Vagina (tissue), 2 donors: ENCODE measurements at places on chromosomes 2 and 18. TPM values are rescaled to one million over a fixed set of nuclear protein-coding genes. Genes with fewer than 3 reads are reported as not detected.

DNA sequence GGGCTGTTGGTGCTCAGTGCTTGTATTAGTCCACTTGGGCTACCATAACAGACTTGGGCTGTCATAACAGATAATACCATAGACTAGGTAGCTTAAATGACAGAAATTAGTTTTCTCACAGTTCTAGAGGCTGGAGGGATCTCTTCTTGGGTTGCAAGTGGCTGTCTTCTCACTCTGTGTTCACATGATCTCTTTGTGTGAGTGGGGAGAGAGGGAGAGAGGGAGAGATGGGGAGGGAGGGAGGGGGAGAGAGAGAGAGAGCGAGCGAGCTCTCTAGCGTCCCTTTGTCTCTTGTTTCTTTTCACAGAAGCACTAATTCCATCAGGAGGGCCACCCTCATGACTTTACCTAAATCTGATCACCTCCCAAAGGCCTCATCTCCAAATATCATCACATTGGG is 4.5 kb upstream of the XRCC5 start:
- H3K27me3 ChIP-seq, result no peaks in the 10 kb centered on the region
- peaks cover 5% of the 10 kb centered on the region for H3K4me1 ChIP-seq
- no peaks in the 10 kb centered on the region for H3K36me3 ChIP-seq
- DNase-seq, result no peak
- H3K4me3 ChIP-seq, result no peak overlapping the region
- no peak overlapping the region for H3K27ac ChIP-seq

DNA sequence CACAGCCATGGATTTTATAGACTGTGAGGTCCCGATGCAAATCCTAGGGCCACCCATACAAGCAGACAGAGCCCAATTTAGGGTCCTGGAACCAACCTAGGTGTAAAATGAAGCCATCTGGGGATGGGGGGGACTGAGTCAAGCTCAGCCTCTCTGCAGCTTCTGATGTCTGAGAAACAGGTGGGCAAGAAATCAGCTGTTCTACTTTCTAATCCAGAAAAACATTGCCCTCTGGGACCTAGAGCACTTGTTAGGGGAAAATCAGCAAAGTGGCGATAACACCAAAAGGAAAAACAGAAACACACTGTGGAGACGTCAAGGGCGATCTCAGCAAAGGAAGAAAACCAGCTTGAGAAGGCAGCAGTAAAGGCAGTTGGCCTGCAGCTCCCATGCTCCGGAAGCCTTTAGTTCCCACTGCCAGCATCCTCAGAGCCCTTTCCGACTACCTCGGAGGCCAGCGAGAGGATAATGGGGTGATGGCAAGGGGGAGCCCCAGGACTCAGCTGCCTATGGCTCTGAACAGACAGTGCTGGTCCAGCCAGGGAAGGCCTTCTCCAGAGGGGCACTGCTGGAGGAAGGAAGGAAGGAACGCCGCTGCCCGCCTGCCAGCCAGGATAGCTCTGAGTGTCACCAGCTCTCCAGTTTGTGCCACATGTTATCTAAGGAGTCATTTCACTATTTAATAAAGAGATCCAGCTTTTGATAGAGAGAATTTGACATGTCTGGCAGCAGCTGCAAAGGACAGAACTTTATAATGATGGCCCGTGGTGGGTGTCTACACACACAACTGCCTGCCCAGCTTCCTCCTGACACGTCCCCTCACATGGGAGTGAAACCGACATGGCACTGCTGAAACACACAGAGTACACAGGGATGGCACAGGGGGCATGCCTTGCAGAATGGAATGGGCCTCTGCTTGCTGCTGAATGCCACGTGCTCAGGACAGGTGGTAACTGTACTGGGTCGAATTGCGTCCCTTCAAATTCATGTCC is 37.7 kb downstream of the HS1BP3 start:
- peak overlapping the region; percentile 97 for H3K27ac ChIP-seq
- H3K27me3 ChIP-seq, result no peaks in the 10 kb centered on the region
- no peaks in the 10 kb centered on the region for H3K36me3 ChIP-seq
- H3K4me1 ChIP-seq, result peaks cover 88% of the 10 kb centered on the region
- H3K4me3 ChIP-seq, result no peak overlapping the region

DNA sequence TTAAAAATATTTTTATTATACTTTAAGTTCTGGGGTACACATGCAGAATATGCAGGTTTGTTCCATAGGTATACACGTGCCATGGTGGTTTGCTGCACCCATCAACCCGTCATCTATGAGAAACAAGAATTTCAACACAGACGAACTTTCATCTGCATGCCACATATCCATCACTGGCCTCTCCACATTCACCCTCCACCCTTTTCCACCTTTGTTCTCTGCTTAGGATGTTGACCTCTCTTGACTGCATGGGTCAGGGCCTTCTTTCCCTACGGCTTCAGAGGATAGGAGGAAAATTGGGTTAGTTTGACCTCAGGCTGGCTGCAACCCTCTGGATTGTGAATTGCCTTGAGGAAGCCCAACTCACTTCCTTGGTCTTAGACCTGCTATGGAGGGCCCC is 260.9 kb downstream of the MREG start:
- no peaks in the 10 kb centered on the region for H3K27me3 ChIP-seq
- no peaks in the 10 kb centered on the region for H3K36me3 ChIP-seq
- DNase-seq, result no peak
- H3K4me1 ChIP-seq, result peaks cover 5% of the 10 kb centered on the region

DNA sequence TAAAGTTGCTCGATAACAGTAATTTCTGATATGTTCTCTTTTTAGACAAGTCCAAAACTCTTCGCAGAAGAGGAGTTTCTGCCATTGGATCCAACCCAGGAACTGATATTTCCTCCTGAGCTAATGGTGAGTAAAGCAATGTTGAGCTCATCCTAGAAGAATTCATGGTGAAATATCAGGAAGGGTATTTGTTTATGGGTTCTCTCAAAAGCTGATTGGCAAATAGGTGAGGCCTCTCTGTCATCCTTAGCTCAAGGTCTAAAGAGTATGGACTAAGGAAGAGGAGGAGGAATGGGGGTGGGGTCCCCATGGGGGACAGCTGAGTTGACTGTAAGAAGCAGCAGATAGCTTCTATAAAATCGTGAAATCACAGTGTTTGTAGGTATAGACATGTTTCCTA is 18.2 kb downstream of the AOX1 start:
- no peak overlapping the region for H3K27ac ChIP-seq
- DNase-seq, result no peak
- H3K4me1 ChIP-seq, result no peaks in the 10 kb centered on the region
- H3K27me3 ChIP-seq, result no peaks in the 10 kb centered on the region
- H3K36me3 ChIP-seq, result no peaks in the 10 kb centered on the region

- no peaks in the 10 kb centered on the region for H3K27me3 ChIP-seq
- DNase-seq, result no peak
- H3K4me1 ChIP-seq, result no peaks in the 10 kb centered on the region
- H3K36me3 ChIP-seq, result no peaks in the 10 kb centered on the region
- H3K27ac ChIP-seq, result no peak overlapping the region
Observed at GRCh38 chr2:134861173-134861572, 22.8 kb downstream of the ACMSD start.

- H3K27ac ChIP-seq, result peak overlapping the region; percentile 58
- no peaks in the 10 kb centered on the region for H3K36me3 ChIP-seq
- no peaks in the 10 kb centered on the region for H3K27me3 ChIP-seq
- no peak overlapping the region for H3K4me3 ChIP-seq
- no peak for DNase-seq
Observed at GRCh38 chr2:26721115-26722032, 28.9 kb downstream of the KCNK3 start.

- H3K36me3 ChIP-seq, result no peaks in the 10 kb centered on the region
- no peak for DNase-seq
- H3K4me3 ChIP-seq, result no peak overlapping the region
- H3K27me3 ChIP-seq, result no peaks in the 10 kb centered on the region
Observed at GRCh38 chr2:12931186-12931844, 214.6 kb downstream of the TRIB2 start.

DNA sequence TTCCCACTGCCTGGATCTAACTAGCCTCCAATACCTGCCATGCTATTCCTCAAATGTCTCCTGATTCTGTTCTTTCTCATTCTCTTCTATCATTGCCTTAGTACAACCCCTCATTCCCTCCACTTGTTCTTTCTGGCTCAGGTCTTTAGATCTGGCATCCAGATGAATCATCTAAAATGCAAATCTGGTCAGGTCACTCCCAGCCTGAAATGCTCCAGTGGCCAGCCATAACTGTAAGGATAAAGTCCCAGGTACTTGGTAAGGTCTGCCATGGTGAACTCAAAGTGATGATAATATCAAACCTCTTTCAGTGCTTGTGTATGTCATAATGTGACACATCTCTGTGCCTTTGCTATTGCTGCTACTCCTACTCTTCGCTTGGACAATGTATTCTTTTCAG is 2.9 kb upstream of the SNRNP27 start:
- no peaks in the 10 kb centered on the region for H3K27me3 ChIP-seq
- no peak overlapping the region for H3K27ac ChIP-seq
- no peak overlapping the region for H3K4me3 ChIP-seq
- no peak for DNase-seq

DNA sequence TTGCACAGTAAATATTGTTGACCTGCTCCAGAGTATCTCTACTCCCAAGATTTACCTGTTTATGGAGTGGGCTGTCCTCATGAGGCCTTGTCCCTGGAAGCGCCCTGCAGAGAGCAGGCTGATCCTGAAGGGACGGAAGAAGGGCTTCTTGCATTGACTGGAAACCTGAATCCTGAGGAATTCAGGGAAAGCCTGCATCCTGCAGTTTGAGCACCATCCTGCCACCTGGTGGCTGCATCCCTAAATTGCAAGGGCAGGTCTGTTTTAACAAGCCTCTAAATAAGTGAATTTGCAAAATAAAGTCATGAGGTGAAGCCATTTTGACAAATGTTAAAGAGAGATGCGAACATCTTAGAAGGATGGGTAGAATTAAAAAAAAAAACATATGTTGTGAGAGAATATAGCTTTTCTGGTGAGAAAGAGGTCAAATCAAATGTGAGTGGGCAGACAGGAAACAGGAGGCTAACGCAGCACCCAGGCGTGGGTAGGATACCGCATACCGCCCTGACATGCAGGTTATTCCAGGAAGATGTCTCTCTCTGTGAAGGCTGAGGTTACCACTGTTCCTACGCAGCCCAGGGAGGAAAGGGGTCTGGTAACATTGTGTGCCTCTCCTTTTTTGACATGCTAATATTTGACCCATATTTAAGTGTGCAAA is 754.9 kb downstream of the RNF144A start:
- H3K36me3 ChIP-seq, result no peaks in the 10 kb centered on the region
- H3K4me1 ChIP-seq, result no peaks in the 10 kb centered on the region
- no peak overlapping the region for H3K4me3 ChIP-seq
- no peak overlapping the region for H3K27ac ChIP-seq
- H3K27me3 ChIP-seq, result no peaks in the 10 kb centered on the region
- no peak for DNase-seq

- no peaks in the 10 kb centered on the region for H3K36me3 ChIP-seq
- H3K27ac ChIP-seq, result no peak overlapping the region
Observed at GRCh38 chr2:66233981-66234380, 200.9 kb upstream of the MEIS1 start.

Gene RUFY4
- total RNA-seq, result not detected
